ENCODE measurements at places on chromosomes 3 and 15.

DNA sequence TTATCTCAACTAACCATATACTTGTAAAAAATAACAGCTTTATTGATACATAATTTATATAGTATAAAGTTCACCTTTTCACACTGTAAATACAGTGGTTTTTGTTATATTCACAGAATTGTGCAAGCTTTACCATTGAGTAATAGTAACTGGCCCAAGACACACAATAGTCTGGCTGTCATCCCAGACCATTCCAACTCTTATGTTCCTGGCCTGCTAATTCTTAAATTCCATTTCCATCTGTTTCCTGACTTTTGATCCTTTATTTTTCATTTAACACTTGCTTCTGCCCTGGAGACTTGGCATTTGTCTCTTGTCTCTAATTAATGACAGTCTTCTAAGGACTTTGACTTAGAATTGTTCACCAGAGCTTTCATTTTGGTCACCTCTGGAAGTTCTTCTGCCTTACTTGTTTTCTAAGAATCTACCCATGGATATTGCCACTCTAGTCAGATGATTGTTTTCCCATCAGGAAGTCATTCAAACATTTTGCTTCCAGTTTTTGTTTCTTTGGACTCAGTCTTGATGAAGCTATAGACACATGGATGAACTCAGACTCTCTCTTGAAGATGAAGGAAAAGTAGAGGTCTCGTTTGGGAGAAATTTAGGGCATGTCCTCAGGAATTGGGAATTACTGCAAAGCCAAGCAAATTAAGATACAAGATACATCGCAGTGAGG, 27.2 kb upstream of the PLSCR4 start:
- no peak for DNase-seq

- no peak for DNase-seq
Measured at GRCh38 chr3:145259166-145259880, 901.7 kb downstream of the PLOD2 start.

- DNase-seq = no peak
Measured at GRCh38 chr3:186220911-186221645, 112.2 kb upstream of the ETV5 start.

DNA sequence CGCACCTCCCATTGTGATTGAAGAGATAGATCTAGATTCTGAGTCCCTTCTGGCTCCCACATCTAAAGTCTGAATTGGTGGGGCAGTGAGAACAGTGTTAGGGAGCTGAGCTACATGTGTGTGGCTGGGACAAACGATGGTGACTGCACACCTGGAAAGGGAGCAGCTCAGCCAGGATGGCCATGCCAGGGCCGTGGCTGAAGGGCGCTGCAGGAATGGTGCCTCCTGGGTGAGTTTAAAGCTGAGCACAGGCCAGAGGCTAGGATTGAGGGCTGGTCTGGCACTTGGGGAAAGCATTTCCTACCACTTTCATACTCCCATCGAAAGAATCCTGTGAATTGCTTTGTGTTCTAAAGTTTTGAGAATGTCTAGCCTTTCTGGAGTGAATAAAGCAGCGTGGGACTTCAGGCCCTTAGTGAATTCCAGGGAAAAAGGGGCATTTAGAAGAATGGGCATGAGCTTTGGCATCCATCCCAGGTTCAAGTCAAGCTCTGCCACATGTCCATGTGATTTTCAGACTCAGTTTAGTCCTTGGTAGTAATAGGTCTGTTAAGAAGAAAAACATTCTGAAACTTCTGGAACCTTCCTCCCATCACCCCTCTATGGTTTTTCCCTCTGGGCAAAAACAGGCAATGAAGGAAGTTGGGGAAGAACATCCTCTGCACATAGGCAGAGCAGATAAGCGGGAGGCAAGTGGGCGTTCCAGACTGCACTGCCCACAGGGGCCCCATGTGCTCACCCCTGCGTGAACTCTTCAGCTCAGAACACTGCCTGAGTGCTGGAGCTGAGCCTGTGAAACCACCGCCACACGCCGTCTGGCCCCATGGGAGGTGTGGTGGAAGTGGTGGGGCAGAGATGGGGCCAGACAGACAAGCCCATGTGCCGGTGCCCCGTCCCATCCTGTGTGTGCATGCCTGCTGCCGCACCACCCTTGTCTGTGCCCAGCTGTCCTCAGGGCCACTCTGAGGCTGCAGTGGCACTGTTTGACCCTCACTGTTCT, 12.9 kb upstream of the CPNE9 start:
- DNase-seq = no peak

DNA sequence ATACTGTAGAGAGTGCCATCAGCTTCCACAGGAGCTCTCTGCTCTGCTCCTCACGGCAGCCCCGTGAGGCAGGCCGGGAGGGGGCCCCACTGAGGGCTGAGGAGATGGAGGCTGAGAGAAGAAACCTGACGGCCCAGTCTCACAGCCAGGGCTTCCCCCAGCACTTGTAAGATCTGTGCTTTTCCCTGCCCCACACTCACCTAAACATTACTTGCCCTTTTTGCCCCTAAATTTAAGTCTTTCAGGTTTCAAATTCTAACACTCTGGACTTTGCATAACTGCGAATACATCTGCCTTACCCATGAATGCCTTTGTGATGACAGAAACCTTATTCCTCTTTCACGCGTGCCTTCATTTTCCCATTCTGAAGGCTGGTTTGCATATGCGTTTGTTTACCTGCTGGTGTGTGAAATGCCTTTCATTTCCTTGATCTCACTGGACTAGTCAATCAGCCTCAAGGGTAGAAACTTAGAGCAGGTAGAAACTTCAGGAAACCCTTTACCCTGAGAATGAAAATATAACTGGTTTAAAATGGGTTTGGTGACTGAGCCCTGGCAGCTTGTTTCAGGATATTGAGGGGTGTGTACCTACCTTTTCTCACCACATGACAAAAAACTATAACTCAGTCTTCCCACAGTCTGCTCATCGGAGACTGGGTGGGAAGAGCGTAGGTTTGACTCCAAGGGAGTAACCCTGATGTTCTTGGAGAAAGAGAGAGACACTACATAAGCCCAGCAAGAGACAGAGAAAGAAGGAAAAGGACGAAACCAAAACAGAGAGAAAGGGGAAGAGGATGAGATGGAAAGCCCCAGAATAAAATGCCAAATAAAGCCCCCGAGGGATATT, 20.1 kb downstream of the SLC12A8 start:
- no peak for DNase-seq

DNA sequence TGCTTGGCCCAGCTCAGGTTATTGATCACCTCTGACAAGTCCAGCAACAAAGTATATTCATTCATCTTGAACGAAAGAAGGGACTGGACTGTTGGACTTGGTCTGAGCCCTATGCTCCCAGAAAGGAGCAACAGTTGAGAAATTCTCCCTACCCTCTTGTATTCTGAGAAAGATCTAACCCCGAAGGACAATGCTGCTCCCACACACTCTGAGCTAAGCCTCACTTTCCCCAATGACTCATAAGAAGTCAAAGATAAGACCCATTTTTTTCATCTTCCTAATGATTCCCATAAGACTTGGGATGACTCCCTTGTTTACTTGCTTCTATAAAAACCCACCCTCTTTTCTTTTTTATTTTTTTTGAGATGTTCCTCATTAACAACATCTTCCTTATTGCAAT, 549.4 kb upstream of the MDFIC2 start:
- no peak for DNase-seq

DNA sequence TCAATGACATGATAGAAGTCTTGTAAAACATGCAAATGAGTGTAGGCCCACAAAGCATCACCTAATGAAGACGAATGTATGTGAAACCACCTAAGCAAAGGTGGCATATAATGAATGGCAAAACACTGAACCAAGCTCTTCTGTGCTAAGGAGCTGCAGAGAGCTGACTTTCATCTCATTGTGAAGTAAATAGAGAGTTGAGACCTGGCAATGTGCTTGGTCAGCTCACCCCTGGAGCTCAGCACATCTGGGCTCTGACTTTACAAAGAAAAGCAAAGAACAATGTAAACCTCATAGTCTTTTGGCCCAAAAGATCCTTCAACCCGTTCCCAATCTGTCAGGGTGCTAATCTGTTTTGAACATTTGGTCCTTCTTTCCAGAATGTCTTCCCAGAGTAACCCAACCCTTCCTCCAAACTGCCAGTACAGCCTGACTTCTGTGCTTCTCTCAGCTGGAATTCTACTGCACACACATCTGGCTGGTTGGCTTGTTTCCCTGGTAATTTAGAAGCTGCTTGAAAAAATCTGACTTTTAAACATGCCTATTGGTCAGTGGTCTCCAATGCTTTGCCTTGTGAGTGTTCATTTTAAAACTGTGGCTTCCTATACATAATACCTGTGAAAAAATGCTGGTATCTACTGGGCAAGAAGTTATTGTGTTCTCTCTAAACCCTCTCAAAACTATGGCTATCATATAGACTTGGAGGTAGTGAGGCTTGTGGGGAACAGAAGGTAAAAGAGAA, 101.7 kb downstream of the CD200R1L start:
- DNase-seq = no peak

GRCh38 chr3:125078951-125079674, 23.3 kb upstream of the HEG1 start:
- DNase-seq = no peak

- DNase-seq = no peak
Measured at GRCh38 chr3:188881954-188882641, 289.7 kb upstream of the TPRG1 start.

DNA sequence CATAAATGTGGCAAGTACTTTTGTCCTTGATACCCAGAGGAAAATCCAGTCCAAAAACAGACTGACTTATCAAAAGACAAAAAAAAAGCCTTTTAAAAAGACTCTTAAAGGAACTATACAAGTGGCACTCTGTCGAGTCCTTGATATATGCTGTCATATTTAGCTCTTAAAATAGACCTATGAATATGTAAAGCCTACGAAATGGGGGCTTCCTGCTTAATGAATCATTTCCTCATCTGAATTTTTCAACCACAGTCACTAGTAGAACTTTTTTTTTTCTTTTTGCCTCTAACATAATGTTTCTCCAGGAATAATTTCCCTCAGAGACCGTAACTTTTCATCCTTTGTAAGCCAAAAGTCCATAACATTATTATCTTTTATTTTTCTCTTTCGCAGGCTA, 95.8 kb downstream of the P3H2 start:
- DNase-seq = no peak

- peak; percentile 1 for DNase-seq
Measured at GRCh38 chr3:176430244-176431037, 766.8 kb downstream of the TBL1XR1 start.

GRCh38 chr3:124347418-124347817, 355.5 kb upstream of the ROPN1 start:
- DNase-seq = no peak

DNA sequence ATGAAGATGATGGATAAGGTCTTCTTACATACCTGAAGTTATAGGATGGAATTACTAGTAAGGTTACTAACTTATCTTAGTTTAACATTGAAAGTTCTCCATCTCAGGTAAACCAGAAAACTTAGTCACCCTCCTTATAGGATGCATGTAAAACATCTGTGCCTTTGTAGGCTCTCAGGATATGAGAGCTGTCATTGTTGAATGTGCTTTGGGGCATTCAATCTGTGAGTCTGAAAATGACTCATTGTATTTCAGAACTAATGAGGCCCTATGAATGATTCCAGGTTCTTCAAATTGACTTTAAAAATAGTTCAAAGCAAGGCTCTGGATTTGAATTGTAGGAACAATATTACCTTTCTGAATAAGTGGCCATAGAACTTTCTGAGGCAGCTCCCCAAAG, 237.7 kb upstream of the AZI2 start:
- DNase-seq = no peak

GRCh38 chr3:45524565-45524964, 70.0 kb upstream of the LIMD1 start:
- no peak for DNase-seq

- DNase-seq = no peak
Measured at GRCh38 chr3:123414973-123415775, 33.7 kb downstream of the ADCY5 start.

DNA sequence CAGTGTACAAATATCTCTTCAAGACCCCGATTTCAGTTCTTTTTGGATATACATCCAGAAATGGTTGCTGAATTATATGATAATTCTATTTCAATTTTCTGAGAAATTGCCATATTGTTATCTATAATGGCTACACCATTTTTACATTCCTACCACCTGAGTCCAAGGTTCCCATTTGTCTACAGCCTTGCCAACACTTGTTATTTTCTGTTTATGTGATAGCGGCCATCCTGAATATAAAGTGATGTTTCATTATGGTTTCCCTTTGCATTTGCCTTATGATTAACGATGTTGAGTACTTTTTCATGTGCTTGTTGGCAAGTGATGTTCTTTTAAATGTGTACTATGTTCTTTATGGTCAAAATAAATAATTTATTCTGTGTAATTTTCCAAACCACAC, 8.5 kb downstream of the NR1I2 start:
- DNase-seq = no peak

DNA sequence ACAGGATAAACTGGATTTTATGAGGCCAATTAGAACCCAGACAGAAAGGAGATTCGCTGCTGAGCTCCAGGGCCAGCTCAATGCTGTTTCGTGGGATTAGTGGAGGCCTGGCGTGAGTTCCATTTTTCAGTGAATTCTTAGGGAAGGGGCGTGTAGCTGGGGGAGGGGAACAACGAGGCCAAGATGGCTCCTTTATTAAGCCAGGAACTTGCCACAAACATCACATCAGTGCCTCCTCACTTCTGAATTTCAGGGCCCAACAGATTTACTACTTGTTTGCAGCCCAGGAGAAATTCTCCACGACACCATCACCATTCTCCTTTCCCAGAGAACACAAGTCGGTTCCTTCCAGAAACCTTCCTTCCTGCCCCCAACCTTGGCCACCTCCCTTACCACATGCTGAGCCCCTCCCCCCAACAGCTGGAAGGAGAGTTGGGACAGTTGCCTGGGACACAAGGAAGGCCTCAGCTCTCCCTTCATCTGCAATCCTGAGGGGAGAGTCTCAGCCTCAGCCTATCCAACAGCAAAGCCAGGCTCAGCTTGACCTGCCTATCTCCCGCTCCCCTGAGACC, 5.8 kb downstream of the IGDCC4 start:
- DNase-seq = no peak

DNA sequence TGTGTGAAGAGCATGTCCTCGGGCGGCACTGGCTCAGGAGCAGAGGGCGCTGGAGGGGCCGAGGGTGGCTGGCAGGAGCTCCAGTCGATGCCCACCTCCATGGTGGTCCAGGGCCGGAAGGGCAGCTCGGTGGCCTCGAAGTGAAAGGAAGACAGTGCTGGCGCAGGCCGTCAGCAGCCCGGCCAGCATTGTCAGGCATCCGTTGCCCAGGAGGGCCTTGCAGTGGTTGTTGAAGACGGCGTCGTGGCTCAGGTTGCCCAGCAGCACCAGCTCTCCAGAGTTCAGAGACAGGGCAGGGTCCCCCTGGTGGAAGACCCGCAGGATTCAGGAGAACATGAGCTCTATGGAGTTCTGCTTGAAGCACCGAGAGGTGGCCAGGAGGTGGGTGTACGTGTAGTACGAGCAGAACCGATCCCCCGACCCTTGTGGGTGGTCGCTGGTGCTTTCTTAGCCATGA, 16.5 kb upstream of the SIAH2 start:
- DNase-seq = no peak

GRCh38 chr3:152083135-152083534, 185.6 kb upstream of the MBNL1 start:
- peak; percentile 27 for DNase-seq
